ENCODE measurements at places on chromosomes 11 and 22.

DNA sequence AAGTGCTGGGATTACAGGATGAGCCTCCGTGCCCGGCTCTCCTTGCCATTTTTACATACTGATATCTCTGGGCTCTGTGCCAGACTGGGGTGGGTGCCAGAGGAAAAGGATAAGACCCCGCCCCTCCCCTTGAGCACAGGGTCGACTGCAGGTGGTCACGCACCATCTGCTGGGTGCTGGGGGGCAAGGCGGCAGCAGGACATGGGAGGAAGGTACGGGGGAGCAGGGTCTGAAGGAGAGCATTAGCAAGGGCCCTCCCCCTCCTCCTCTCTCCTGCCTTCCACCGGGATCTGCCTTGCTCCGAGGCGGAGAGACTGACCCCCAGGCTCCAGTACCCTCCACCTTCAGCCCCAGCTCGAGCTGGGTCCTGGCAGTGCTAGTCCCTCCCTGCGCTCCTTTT, 9.7 kb upstream of the PGA3 start:
- DNase-seq, result no peak

- peak; percentile 23 for DNase-seq
Measured at GRCh38 chr11:12331239-12331874, 46.0 kb upstream of the PARVA start.

DNA sequence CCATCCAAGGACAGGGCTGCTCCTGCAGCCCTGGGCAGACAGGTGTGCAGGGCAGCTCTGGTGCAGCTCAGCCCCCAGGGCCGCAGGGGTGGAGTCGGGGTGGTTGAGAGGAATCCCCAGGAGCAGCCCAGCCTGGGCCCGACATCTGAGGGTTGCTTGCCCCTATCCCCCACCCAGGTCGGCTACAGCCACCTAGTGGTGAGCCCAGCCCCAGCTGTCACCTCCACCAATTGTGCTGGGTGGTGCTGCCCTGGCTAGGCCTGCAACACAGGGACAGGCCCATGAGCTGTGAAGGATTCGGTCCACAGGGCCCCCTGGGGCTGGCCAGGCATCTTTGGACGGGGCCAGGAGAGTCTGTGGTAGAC, 29.6 kb downstream of the RTN4R start:
- DNase-seq, result no peak

DNA sequence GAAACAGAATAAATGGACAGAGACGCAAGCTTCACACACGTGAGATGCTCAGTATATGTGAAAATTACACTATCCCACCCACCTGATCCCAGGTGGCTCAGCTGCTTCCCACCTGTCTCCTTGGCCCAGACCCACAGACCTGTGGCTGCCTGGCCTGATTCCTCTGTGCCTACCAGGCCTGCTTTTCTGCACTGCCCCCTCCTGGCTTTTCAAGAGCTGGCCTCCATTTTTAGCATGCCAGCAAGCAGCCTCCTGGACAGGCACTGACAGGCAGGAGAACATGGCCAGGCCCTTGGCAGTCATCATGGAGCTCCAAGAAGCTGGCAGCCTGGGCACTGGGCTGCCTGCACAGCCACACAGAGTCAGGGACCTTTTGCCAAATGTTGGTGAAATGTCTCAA, 79.5 kb upstream of the HMGXB4 start:
- DNase-seq, result no peak

GRCh38 chr11:8015753-8016239, 28.7 kb downstream of the EIF3F start:
- no peak for DNase-seq

DNA sequence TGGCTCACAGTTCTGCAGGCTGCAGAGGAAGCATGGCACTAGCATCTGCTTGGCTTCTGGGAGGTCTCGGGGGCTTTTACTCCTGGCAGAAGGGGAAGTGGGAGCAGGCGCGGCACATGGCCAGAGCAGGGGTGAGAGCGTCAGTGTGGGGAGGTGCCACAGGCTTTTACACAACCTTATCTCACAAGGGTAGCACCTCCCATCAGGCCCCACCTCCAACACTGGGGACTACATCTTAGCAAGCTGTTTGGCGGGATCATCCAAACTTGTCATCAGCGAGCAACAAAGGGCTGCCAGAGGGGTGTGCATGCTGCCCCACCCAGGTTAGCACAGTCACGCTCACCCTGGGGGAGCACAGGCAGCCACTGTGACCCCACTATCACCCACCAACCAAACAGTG, 18.9 kb upstream of the YPEL1 start:
- no peak for DNase-seq

DNA sequence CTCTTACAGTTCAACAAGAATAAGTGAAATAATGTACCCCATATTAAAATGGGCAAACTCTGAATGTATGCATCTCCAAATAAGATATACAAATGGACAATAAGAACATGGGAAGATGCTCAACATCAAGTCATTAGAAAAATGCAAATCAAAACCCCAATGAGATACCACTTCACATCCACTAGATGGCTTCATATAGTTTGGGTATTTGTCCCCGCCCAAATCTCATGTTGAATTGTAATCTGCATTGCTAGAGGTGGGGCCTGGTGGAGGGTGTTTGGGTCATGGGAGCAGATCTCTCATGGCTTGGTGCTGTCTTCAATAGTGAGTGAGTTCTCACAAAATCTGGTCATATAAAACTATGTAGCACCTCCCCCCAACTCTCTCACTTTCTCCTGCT, 5.7 kb downstream of the MPZL2 start:
- DNase-seq, result no peak

- DNase-seq, result no peak
Measured at GRCh38 chr11:23206741-23207336, 346.6 kb upstream of the CCDC179 start.

- DNase-seq, result no peak
Measured at GRCh38 chr11:121163658-121164308, 62.7 kb downstream of the TECTA start.

- no peak for DNase-seq
Measured at GRCh38 chr11:71266114-71266833, 13.9 kb upstream of the SHANK2 start.

GRCh38 chr11:69624293-69624692, 16.7 kb upstream of the CCND1 start:
- DNase-seq, result no peak

DNA sequence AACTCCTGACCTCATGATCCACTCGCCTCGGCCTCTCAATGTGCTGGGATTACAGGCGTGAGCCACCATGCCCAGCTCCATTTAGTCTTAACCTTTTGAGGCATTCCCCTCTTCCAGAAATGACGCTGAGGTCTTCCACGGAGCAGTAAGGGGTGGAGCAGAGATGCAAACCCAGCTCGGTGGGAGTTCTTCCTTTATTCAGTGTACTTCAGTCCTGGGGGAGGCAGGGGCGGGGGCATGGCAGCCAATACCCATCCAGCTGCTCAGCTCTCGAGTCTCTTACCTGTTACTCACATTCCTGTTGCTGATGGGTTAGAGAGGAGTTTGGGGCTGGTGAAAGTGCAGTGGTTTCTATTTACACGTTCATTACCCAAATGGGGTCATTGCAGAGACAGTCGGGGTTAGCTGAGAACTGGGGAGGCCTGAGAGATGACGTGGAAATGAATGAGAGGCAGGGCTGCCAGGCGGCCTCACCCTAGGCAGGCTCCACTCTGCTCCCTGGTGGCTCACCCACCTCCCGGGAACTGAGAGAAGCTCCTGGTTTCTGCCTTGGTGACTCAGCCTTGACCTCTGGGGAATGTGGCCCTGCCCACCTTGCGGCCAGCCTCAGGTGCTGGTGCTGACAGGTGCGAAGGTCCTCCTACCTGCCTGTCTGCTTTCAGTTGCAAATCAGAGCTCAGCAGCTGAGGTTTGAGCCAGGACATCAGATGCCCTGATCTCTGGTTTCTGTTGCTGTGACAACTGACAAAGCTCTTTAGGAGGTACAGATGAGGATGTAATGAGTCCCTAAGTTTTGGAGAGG, 13.4 kb upstream of the ST14 start:
- no peak for DNase-seq

- DNase-seq, result no peak
Measured at GRCh38 chr11:78784321-78785061, 209.8 kb upstream of the NARS2 start.

DNA sequence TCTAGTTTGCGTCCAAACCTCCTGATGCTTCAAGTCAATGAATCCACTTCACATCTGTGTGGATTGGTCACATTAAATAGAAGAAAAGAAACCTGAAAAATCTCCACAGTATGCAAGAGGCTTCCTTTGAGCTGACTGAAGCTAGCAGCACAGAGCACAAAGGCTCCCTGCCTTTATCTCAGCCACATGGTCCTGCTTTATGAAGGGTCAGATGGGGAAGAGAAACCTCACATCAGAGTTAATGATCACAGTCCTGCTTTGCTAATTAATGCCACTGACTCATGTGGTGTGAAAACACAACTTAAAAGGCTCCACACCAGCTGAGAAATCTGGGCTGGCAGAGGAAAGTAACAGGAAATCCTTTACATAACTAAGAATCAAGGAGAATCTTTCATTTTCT, 1291.0 kb downstream of the LRRC4C start:
- DNase-seq, result no peak

DNA sequence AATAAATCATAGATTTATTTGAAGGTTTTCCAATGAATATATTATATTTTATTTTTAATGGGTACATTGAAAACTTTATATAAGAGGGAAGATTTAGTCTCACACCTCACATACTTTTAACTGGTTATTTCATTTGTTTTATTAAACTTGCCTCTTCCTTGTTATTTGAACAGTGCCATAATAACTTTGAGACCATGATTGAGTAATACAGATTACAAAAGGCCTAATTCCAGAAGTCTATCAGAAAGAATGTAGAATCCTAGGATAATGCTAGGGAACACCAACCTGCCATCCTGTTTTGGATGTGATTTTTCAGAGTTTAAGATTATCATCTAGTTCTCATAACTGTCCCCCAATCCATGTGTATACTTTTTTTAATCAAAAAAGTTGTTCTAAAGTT, 102.7 kb upstream of the BIRC3 start:
- DNase-seq, result no peak

GRCh38 chr22:40739721-40740120, 60.4 kb downstream of the MCHR1 start:
- no peak for DNase-seq

- DNase-seq, result no peak
Measured at GRCh38 chr11:120505801-120506425, 5.6 kb upstream of the GRIK4 start.

DNA sequence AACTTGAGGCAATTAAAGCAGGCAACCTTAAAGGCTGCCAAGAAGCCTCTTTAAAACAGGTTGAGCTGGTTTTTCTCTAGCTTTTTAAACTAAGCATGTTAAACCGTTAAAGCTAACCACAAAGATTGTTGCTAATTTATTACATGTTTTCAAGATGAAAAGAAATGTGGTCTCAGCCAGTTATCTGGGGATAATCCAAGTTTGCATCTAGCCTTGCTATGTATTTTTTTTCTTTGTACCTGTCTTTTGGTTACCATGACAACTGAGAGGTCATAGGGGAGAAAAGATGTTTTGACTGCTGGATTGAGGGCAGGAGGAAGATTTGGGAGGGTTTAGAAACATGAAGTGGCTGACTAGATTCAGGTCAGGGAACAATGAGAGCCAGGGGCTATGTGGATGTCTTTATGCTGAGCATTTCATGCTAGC, 19.2 kb upstream of the PGM2L1 start:
- no peak for DNase-seq

DNA sequence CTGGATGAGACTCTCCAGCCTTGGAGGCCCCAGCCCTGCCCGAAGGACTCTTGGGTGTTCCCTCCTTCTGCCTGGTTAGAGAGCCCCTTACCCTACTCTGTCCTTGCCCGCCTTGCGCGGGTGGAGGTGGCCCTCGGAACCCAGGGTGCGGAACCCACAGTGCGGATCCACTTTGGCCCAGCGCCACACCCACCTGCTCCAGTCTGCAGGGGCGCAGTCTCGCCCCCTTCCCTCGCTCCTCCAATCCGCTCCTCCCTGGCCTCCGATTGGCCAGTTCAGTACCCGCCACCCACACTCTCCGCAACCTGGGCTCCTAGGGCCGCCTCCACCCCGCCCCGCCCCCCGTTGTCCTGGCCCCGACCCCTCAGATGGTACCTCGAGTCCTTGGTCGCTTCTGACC, 2.4 kb downstream of the CAPN1 start:
- no peak for DNase-seq

- DNase-seq, result no peak
Measured at GRCh38 chr22:28128827-28129226, 209.8 kb upstream of the PITPNB start.

DNA sequence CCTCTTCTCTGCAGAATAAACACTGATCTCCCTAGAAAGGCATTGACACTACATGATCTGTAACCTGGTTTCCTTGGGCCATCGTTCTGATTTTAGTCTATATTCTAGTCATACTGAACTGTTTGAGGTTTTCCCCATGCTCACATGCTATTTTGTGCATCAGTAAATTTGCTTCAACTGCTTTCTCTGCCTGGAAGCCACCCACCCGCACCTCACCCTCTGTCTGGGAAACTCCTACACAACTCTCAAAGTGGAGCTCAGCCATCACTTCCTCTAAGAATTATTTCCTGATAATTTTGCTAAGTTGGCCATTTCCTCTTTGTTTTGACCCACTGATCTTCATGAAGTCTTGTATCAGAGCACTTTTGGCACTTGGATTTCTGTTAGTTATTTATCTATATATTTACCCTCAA, 36.1 kb downstream of the MMP20 start:
- no peak for DNase-seq

- no peak for DNase-seq
Measured at GRCh38 chr11:64407221-64407620, 48.3 kb downstream of the RPS6KA4 start.

GRCh38 chr11:69799582-69799981, 19.6 kb downstream of the FGF3 start:
- DNase-seq, result no peak

GRCh38 chr22:35225010-35225409, 32.3 kb upstream of the HMGXB4 start:
- no peak for DNase-seq

- DNase-seq, result no peak
Measured at GRCh38 chr11:66151273-66151672, 81.2 kb downstream of the PACS1 start.

DNA sequence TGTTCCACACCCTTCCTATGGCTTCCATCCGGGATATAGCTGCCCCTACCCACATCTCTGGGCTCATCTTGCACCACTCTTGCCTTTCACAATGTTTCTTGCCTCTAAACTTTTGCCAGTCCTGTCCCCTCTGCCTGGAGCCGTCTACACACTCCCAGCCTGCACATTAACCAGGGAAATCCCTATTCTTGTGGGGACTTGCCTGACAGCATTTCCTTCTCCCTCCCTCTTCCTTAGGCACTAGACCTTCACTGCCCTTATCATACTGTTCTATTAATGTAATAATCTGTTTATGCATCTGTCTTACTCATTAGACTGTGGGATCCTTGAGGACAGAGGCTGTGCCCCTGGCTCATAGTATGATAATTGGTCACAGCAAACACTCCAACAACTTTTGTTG, 5.8 kb upstream of the TTC12 start:
- no peak for DNase-seq

DNA sequence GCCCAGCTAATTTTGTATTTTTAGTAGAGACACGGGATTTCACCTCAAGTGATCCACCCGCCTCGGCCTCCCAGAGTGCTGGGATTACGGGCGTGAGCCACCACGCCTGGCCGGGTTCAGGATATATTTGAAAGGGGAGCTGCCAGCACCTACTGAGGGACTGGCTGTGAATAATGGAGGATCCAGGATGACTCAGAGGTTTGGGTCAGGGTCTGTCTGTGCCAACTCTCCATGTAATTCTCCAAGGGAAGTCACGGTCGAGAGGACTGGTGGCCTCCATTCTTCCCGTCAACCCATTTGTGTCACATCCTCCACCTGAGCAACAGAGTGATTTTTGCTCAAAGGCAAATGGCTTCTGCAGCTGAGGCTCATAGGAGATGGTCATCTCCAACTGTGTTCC, 3.6 kb upstream of the ARRB1 start:
- no peak for DNase-seq

GRCh38 chr11:31651822-31652221, 142.3 kb downstream of the ELP4 start:
- no peak for DNase-seq
